DMS 273 treated with DMSO at 0.1 percent for 48 hours (cell line): ENCODE measurements at places on chromosomes 2 and 18.

GRCh38 chr2:121135168-121135853 is 149.7 kb downstream of the TFCP2L1 start:
- DNase-seq: no peak

DNA sequence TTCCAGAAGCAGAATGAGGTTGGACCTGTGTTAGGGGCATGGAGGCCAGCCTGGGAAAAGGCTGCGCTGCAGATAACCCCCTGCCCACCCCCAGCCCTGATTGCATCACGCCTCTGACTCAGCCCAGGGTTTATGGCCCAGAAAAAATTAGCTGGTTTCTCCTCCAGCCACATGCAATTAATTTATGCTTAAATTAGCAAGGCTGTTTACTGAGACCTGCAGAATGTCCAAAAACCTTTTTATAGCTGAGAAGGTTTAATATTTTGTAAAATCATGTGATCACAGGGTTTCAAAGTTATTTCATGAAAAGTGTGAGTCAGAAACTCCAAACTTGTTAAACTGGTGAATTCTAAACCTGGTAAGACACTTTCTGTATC is 123.1 kb upstream of the HDAC4 start:
- DNase-seq: no peak

- DNase-seq: no peak
Measured at GRCh38 chr2:68971591-68972231, 2.7 kb upstream of the GKN1 start.

- no peak for DNase-seq
Measured at GRCh38 chr2:233117811-233118647, 57.9 kb downstream of the INPP5D start.

GRCh38 chr2:85648619-85649018 is 19.4 kb downstream of the SFTPB start:
- DNase-seq: no peak

- DNase-seq: no peak
Measured at GRCh38 chr2:9201185-9201891, 5.3 kb upstream of the ASAP2 start.

DNA sequence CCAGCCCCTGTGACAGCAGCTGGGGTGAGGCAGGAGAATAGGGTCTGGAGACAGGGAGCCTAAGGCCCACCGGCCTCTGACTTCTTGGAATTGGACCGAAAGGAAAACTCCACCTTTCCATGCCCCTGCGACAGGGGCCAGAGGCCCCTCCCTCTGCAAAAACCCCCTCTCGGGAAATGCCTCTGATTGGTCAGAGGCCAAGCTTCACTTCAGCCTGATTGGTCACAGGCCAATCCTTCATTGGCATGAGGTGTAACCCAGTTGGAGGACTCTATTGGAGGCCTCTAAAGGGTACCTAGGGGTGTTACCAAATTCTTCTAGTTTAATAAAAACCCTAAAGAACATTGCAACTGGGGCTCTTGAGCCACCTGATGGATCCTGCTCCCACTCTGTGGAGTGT is 5.7 kb upstream of the ACKR3 start:
- no peak for DNase-seq

- DNase-seq: no peak
Measured at GRCh38 chr18:55912919-55913318, 324.9 kb upstream of the TCF4 start.

- no peak for DNase-seq
Measured at GRCh38 chr2:31386172-31386571, 28.4 kb downstream of the XDH start.

DNA sequence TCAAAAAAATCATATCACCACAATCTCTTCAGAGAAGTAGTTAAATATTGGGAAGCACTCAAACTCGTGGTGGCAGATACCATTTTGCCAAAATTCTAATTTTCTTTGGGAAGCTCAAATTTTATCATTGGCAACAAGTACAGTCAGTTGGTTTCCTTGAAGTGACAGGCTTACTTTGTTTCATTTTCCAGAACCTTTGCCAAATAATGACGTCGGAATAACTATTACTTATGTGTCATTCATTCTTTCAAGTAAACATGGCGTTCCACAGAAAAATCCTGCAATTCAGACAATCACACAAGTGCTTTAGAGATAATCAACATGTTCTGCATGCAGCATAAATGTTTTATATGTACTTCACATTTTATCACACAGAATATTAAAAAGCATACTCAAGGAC is 5.4 kb downstream of the TTLL4 start:
- no peak for DNase-seq

DNA sequence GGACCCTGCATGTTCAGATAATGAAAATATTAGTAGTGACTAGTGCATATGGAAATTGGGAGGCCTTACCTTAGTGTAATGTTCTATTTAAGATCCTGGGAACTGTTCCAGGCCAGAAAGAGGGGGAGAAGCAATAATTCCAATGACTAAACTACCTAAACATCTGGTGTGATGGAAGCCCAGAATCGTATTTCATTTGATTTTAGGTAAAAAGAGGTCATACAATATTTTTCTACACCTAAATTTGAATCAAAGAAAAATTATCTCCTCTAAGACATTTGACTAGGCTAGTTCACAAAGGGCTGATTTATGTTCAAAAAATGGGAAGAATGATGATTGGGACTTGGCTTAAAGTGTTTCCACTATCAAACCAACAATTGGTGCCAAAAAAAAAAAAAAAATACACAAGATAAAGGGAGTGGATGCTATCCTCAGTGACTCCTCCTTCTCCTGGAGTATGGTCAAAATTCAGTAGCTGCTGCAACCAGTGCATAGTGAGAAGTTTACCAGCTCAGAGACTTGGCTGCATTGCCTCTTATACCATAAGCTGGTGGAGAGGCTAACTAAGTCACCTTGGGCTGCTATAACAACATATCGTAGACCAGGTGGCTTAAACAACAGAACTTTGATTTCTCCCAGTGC is 1038.3 kb upstream of the ACVR2A start:
- peak; percentile 5 for DNase-seq

- no peak for DNase-seq
Measured at GRCh38 chr2:237256887-237257286, 157.1 kb downstream of the COL6A3 start.

- DNase-seq: no peak
Measured at GRCh38 chr2:28980368-28981015, 606 bp upstream of the TOGARAM2 start.

- DNase-seq: no peak
Measured at GRCh38 chr18:43049021-43049420, 66.5 kb downstream of the RIT2 start.

DNA sequence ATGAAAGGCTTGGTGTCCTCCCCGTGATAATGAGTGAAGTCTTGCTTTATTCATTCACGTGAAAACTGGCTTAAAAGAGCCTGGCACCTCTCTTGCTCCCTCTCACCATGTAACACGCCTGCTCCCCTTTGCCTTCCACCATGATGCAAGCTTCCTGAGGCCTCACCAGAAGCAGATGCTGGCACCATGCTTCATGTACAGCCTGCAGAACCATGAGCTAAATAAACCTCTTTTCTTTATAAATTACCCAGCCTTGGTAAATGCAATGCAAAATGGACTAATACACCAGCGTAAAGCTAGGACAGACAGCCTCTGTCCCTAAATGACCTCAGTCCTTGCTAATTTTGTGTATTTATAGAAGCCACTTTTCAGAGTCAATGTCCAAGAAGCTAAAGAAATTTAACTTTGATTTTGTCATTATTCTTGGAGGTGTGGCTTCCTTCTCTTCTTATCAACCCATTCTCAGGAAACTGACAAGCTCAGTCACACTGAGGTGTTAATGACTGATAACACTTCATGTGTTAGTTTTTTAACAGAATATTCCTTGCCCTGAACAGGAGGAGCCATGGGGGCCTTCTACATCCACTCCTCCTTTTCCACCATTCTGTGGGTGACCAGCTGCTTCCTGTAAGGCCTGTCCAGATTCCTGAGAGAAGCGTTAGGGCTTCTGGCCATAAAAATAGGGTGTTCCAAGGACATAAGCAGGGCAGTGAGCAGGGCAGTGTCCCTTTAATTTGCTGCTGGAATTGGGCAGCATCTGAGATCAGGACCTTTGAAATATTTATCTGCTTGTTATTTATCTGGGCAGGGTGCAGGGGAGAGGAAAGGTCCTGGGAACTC is 38.0 kb upstream of the EPAS1 start:
- DNase-seq: no peak

GRCh38 chr18:12703096-12703567 is 290 bp downstream of the PSMG2 start:
- DNase-seq: no peak

DNA sequence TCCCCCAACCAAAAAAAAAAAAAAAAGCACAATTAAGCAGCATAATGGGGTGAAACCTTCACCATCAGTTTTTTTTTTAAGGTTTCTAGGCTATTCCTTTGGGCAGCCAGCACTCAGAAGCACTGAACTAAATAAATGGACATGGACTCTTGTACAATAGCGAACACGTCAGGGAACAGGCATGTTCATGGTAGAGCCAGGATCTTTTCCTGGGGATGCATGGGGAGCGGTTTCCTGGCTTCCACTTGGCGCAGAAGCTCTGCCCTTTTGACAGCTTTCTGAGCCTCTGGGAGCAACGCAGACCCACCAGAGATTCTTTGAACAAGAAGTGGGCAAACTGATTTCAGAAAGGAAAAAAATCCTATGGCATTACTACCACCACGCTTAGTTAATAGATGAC is 35.0 kb downstream of the ALPK2 start:
- no peak for DNase-seq

GRCh38 chr2:8388781-8389180 is 293.1 kb upstream of the ID2 start:
- DNase-seq: no peak

GRCh38 chr18:63962137-63962536 is 7.7 kb upstream of the SERPINB8 start:
- DNase-seq: no peak

DNA sequence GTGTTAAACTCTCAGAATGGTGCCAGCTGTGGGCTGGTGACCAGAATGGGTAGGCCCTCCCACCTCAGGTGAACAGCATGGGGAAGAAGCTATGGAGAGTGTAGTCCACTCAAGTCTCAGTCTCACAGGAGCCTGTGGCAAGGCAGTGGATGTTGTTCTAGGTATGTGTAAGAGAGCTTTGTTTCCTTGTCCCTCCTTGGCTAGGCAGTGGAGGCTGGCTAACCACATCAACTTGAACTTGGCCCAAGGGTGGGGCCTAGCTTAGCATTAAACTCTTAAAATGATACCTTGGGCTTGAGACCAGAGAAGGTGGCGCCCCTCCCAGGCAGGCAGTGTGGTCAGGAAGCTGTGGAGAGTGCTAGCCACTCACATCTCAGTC is 53.2 kb upstream of the SLC4A10 start:
- DNase-seq: no peak

- no peak for DNase-seq
Measured at GRCh38 chr2:168971261-168971660, 59.9 kb downstream of the ABCB11 start.
